ENCODE measurements at places on chromosomes 11 and 22. TPM values are rescaled to one million over a fixed set of nuclear protein-coding genes. Genes with fewer than 3 reads are reported as not detected.

Gene NPTXR
- total RNA-seq: 9.1 TPM

Gene MUC6
- total RNA-seq: not detected

Gene CACNA1I
- 0.03 TPM for total RNA-seq

Gene OR51E1
- not detected for total RNA-seq

Gene ANO5
- total RNA-seq: 1.6 TPM

Gene CRYAB
- 13.0 TPM for total RNA-seq

Gene SART1
- total RNA-seq: 51.5 TPM

Gene JAML
- not detected for total RNA-seq

Gene C11orf21
- total RNA-seq: not detected

Gene FAM83F
- total RNA-seq: not detected

Gene TMEM132A
- total RNA-seq: 135 TPM

Gene KCNK7
- 0.29 TPM for total RNA-seq

Gene CLMP
- total RNA-seq: 19.0 TPM

Gene OR8D1
- total RNA-seq: not detected

Gene TEF
- total RNA-seq: 1.3 TPM

Gene OR10D3
- not detected for total RNA-seq

Gene OR51E2
- total RNA-seq: not detected

Gene TBX10
- total RNA-seq: not detected

Gene TNNI2
- total RNA-seq: not detected

Gene LDHAL6A
- not detected for total RNA-seq

Gene RIMBP3C
- total RNA-seq: 0.24 TPM

Gene INPP5J
- 0.53 TPM for total RNA-seq

Gene PRRG4
- 1.8 TPM for total RNA-seq

Gene IGLL5
- total RNA-seq: not detected

Gene PKDREJ
- total RNA-seq: not detected

Gene TREH
- not detected for total RNA-seq

Gene OR10A4
- total RNA-seq: not detected

Gene DSCAML1
- total RNA-seq: 0.35 TPM

Gene MRGPRE
- not detected for total RNA-seq

Gene CELSR1
- 27.9 TPM for total RNA-seq

Gene ARHGEF12
- total RNA-seq: 15.2 TPM

Gene RFPL2
- 0.13 TPM for total RNA-seq

Gene TSPAN32
- total RNA-seq: not detected

Gene GSTP1
- 1,655 TPM for total RNA-seq

Gene OR51D1
- total RNA-seq: not detected

Gene FAM111B
- total RNA-seq: 7.7 TPM

Gene OR4A16
- total RNA-seq: not detected

Gene PTGDR2
- total RNA-seq: 0.10 TPM

Gene HPX
- total RNA-seq: 0.41 TPM

Gene SCN4B
- not detected for total RNA-seq

Gene CDC42EP2
- 21.6 TPM for total RNA-seq

Gene C11orf87
- total RNA-seq: 0.07 TPM

Gene PRDM11
- total RNA-seq: 5.5 TPM

Gene FIBIN
- total RNA-seq: not detected

Gene FCHSD2
- 8.9 TPM for total RNA-seq

Gene CHRNA10
- total RNA-seq: 1.7 TPM

Gene KDM2A
- 46.7 TPM for total RNA-seq

Gene P2RX3
- total RNA-seq: not detected

Gene ANO1
- total RNA-seq: 2.7 TPM

Gene UNC93B1
- 87.3 TPM for total RNA-seq

Gene MSANTD2
- 5.7 TPM for total RNA-seq

Gene PANX1
- total RNA-seq: 24.3 TPM

Gene GLYATL1
- total RNA-seq: not detected

Gene IFITM10
- total RNA-seq: 2.1 TPM

Gene CYP2D6
- 0.61 TPM for total RNA-seq

Gene LRP4
- total RNA-seq: 8.7 TPM

Gene KIAA1671
- total RNA-seq: 12.7 TPM

Gene DENND6B
- total RNA-seq: 3.2 TPM

Gene PATE4
- total RNA-seq: not detected
